ENCODE measurements at places on chromosomes 5 and 9. TPM values are rescaled to one million over a fixed set of nuclear protein-coding genes. Genes with fewer than 3 reads are reported as not detected.
A peak's percentile ranks its signal among the peaks of the same experiment; 100 is the strongest.

Gene ADGRV1
- 139 TPM for total RNA-seq

Gene GCNT4
- 3.3 TPM for total RNA-seq

Gene LCP2
- total RNA-seq = 0.38 TPM

Gene IFNA21
- not detected for total RNA-seq

Gene PDE8B
- total RNA-seq = 0.54 TPM

Gene PCDHB11
- 1.3 TPM for total RNA-seq

Gene NIM1K
- total RNA-seq = not detected

Gene SH3RF2
- total RNA-seq = 1.1 TPM

Gene PTPA
- 122 TPM for total RNA-seq

Gene N4BP3
- total RNA-seq = 58.2 TPM

Gene ANKRD31
- 0.59 TPM for total RNA-seq

Gene NIPAL4
- total RNA-seq = 0.27 TPM

Gene FOXI1
- not detected for total RNA-seq

Gene C9orf50
- not detected for total RNA-seq

Gene CD180
- total RNA-seq = not detected

Gene SPINK7
- not detected for total RNA-seq

Gene FBN2
- total RNA-seq = 18.4 TPM

Gene TRIM41
- total RNA-seq = 9.7 TPM

Gene PCDHGB7
- total RNA-seq = 11.7 TPM

Gene ENTREP1
- 11.6 TPM for total RNA-seq

Gene PCDHGB2
- total RNA-seq = 5.8 TPM

Gene TCF7
- total RNA-seq = 9.7 TPM

Gene ZNF300
- total RNA-seq = 25.9 TPM

- H3K4me1 ChIP-seq = peaks cover 2% of the 10 kb centered on the region
- no peak for DNase-seq
- H3K27ac ChIP-seq = no peak overlapping the region
- H3K36me3 ChIP-seq = no peaks in the 10 kb centered on the region
- H3K27me3 ChIP-seq = no peaks in the 10 kb centered on the region
Measured at GRCh38 chr5:64269164-64269563, 103.5 kb downstream of the RNF180 start.

- H3K4me1 ChIP-seq = no peaks in the 10 kb centered on the region
- DNase-seq = peak; percentile 22
- no peaks in the 10 kb centered on the region for H3K27me3 ChIP-seq
- H3K27ac ChIP-seq = no peak overlapping the region
Measured at GRCh38 chr5:12845549-12846159, 941.4 kb upstream of the CTNND2 start.

DNA sequence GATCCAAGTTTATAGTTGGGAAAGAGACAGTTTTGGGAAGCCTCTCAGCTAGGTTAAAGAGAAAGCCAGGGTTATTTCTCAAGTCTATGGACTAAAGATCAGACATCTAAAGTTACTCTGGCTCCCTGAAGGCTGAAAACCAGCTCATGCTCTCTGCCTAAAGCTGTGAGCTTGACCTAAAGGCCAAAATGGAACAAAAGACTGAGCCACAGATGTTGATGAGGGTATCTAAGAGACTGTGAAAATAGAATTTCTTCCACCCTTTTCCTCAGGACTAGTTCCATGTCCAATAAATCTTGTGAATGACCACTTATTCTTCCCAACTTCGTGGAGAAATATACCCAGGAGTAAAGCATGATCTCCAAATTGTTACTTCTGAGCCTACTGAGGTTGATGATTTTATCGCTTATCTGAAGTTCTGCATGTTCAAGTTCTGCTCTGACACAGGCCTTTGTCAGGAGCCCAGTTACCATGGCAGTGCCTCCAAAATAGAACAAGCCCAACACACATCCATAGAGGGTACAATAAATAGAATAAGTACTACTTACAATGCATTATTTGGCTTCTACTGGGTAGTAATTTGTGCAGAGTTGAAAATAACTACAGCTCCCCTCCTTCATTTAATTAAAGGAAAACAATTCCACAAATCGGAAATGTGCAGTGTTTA is 373.6 kb downstream of the NTRK2 start:
- no peak overlapping the region for H3K27ac ChIP-seq
- no peak for DNase-seq
- no peaks in the 10 kb centered on the region for H3K27me3 ChIP-seq
- no peaks in the 10 kb centered on the region for H3K36me3 ChIP-seq

DNA sequence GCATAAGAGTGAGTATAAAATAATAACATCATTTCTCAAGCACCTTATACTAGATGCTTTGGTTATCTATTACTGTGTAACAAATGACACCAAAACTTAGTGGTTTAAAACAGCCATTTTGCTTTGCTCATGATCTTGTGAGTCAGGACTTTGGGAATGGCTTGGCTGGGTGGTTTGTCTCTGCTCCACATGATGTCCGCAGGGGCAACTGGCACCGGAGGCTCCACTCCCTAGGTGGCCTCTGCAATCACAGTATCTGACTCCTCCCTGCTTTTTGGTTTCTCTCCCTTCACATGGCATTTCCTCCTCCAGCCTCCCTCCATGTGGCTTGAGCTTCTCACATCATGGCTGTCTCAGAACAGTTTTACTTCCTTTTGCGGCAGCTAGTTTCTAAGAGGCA is 259.5 kb downstream of the GAS1 start:
- peaks cover 4% of the 10 kb centered on the region for H3K4me1 ChIP-seq
- no peak overlapping the region for H3K4me3 ChIP-seq
- no peaks in the 10 kb centered on the region for H3K36me3 ChIP-seq
- no peaks in the 10 kb centered on the region for H3K27me3 ChIP-seq

DNA sequence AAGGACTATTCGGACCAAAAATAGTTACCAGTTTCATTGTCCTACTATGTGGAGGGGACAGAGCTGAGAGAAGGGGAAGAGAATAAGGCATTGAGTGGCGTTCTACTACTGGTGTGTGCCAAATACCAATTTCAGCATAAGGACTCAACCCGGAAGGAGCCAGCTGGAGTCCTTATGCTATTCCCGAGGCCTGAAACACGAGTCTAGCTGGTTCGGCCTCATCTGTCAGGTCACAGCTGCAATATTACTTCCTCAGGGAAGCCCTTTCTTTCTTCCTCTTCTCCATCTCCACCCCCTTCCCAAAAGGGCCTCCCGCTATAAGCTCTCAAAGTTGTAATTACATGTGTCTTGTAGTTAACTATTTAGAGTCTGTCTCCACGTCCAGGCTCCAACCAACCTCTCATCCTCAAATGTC is 20.5 kb upstream of the FER start:
- H3K4me1 ChIP-seq = peaks cover 19% of the 10 kb centered on the region
- DNase-seq = peak; percentile 30
- H3K36me3 ChIP-seq = no peaks in the 10 kb centered on the region
- H3K27ac ChIP-seq = peak overlapping the region; percentile 70

- no peaks in the 10 kb centered on the region for H3K36me3 ChIP-seq
- H3K4me3 ChIP-seq = no peak overlapping the region
- no peaks in the 10 kb centered on the region for H3K27me3 ChIP-seq
- no peak overlapping the region for H3K27ac ChIP-seq
- H3K4me1 ChIP-seq = peaks cover 30% of the 10 kb centered on the region
- no peak for DNase-seq
Measured at GRCh38 chr5:111553868-111554267, 41.5 kb upstream of the STARD4 start.

GRCh38 chr5:43573058-43573457 is 16.2 kb upstream of the PAIP1 start:
- H3K4me3 ChIP-seq = no peak overlapping the region
- H3K27me3 ChIP-seq = no peaks in the 10 kb centered on the region
- DNase-seq = no peak
- no peaks in the 10 kb centered on the region for H3K4me1 ChIP-seq

DNA sequence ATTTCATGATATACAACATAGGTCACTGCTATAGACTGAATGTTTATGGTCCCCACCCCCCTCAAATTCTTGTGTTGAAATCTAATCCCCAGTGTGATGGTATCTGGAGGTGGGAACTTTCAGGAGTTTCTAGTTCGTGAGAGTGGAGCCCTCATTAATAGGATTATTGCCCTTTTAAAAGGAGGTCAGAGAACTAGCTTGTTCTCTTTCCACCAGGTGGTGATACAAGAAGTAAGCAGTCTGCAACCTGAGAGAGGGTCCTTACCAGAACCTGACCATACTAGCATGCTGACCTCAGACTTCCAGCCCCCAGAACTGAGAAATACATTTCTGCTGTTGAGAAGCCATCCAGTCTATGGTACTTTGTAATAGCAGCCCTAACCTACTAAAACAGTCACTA is 33.3 kb downstream of the TMEM161B start:
- no peak overlapping the region for H3K27ac ChIP-seq
- H3K4me3 ChIP-seq = no peak overlapping the region
- H3K4me1 ChIP-seq = peaks cover 40% of the 10 kb centered on the region

- no peak overlapping the region for H3K4me3 ChIP-seq
- H3K27me3 ChIP-seq = no peaks in the 10 kb centered on the region
- DNase-seq = no peak
- H3K4me1 ChIP-seq = peaks cover 14% of the 10 kb centered on the region
Measured at GRCh38 chr9:76453785-76454184, 5.2 kb upstream of the GCNT1 start.

GRCh38 chr5:124708086-124708485 is 38.4 kb downstream of the ZNF608 start:
- H3K27me3 ChIP-seq = no peaks in the 10 kb centered on the region
- H3K4me3 ChIP-seq = no peak overlapping the region
- no peak for DNase-seq
- no peaks in the 10 kb centered on the region for H3K36me3 ChIP-seq

DNA sequence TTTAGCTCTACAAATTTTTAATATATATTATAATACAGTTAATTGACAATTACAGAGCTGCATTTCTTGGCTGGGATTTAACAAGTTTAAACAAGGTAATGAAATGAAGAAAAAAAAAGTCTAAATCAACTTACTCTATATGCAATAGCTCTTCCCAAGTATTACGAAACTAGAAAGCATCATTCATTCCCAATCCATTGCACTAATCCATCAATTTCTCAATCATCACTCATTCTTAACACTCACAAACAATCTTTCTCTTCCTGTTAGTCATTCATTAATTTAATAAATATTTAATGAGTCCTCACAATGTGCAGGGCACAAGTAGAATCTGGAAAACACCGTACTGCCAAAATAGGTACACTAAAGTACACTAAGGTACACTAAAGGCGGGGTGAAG is 42.9 kb upstream of the APBA1 start:
- H3K4me1 ChIP-seq = no peaks in the 10 kb centered on the region
- no peaks in the 10 kb centered on the region for H3K27me3 ChIP-seq
- H3K36me3 ChIP-seq = peaks cover 18% of the 10 kb centered on the region
- no peak overlapping the region for H3K27ac ChIP-seq
- no peak overlapping the region for H3K4me3 ChIP-seq

GRCh38 chr5:127754259-127754658 is 51.1 kb downstream of the CCDC192 start:
- no peak for DNase-seq
- H3K4me1 ChIP-seq = peaks cover 8% of the 10 kb centered on the region
- no peaks in the 10 kb centered on the region for H3K27me3 ChIP-seq
- H3K4me3 ChIP-seq = no peak overlapping the region
- H3K27ac ChIP-seq = no peak overlapping the region

DNA sequence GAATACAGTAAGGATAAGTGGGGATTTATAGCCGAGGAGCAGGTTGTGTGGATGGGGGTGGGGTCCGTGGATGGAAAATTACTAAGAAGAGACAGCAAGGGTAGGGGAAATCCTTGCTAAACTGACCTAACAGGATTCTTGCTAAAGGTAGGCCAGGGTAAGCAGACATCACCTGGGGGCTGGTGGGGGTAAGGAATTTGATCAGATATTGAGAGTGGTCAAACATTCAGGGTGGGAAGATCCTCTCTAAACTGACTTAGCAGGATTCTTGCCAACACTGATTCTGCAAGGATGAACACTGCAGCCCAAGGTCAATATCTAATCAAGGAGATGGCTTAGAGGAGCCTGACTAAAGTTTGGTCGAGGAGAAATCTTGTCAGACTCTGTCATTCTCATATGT is 2.7 kb upstream of the PLGRKT start:
- no peak overlapping the region for H3K27ac ChIP-seq
- no peaks in the 10 kb centered on the region for H3K27me3 ChIP-seq
- no peak for DNase-seq
- no peak overlapping the region for H3K4me3 ChIP-seq

DNA sequence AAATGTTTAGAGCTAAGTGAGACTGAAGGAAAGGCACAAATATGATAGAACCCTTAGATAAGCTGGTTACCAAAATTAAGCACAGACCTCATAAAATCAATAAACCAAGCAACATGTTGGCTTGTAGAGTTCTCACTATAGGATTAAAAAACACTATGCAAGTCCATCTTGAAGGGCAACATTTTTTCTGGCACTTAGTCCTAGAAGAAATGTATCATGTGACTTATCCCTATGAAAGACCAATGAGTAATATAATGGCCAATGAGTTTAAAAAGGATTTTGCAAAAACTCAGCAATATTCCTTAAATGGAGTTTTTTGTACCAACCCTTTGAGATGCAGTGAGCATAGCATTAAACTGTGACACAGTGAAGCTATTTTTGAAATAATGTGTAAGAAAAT is 216.3 kb upstream of the ADRA1B start:
- no peaks in the 10 kb centered on the region for H3K36me3 ChIP-seq
- no peak for DNase-seq
- no peak overlapping the region for H3K4me3 ChIP-seq

- no peaks in the 10 kb centered on the region for H3K27me3 ChIP-seq
- no peak for DNase-seq
- H3K4me3 ChIP-seq = no peak overlapping the region
- peaks cover 88% of the 10 kb centered on the region for H3K36me3 ChIP-seq
- H3K4me1 ChIP-seq = no peaks in the 10 kb centered on the region
Measured at GRCh38 chr9:19087106-19088000, 15.4 kb downstream of the HAUS6 start.

DNA sequence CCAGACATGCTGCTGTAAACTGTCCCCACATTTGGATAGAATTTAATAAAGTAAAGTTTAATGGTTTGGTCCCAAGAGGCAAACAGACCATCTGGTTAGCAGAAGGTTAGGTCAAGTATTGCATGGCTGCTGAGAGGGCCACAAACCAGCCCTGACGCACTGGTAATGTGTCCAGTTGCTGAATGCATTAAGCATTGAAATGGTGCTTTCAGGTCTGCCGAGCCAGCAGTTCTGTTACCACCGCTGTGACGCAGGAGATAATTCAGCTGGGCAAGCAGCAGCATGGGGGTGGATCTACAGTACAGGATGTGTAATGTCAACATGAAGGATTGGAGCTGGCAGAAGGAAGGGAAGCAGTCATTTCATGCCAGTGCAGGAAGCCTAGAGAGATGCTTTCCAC is 16.0 kb downstream of the ZNF462 start:
- H3K36me3 ChIP-seq = no peaks in the 10 kb centered on the region
- peak; percentile 33 for DNase-seq
- H3K27me3 ChIP-seq = no peaks in the 10 kb centered on the region
- peaks cover 87% of the 10 kb centered on the region for H3K4me1 ChIP-seq
- peak overlapping the region; percentile 40 for H3K4me3 ChIP-seq
- peak overlapping the region; percentile 84 for H3K27ac ChIP-seq

Measured in GM23338 (cell line).